ENCODE measurements at places on chromosomes 12 and 14. TPM values are rescaled to one million over a fixed set of nuclear protein-coding genes. Genes with fewer than 3 reads are reported as not detected.

- DNase-seq = no peak
These were observed 6.7 kb upstream of the C12orf50 start for GRCh38 chr12:88035907-88036289.

RFC5 gene
- total RNA-seq = 26.3 TPM

ADAM21 gene
- total RNA-seq = 0.33 TPM

AGAP2 gene
- under 0.01 TPM for total RNA-seq

DNA sequence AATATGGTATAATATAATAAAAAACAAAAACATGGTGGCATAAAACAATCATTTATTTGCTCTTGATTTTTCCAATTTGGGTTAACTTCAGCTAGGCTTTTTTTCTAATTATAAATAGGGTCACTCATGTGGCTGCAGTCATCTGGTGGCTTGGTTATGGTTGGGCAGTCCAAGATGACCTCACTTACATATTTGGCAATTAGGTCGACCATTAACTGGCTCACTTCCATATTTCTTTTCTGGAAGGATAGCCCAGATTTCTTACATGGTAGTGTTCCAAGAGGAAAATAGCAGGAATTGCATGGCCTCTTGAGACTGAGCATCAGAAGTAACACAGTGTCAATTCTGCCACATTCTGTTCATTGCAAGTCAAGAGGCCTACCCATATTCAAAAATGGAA lies 153.4 kb downstream of the FUT8 start:
- no peak for DNase-seq

DNA sequence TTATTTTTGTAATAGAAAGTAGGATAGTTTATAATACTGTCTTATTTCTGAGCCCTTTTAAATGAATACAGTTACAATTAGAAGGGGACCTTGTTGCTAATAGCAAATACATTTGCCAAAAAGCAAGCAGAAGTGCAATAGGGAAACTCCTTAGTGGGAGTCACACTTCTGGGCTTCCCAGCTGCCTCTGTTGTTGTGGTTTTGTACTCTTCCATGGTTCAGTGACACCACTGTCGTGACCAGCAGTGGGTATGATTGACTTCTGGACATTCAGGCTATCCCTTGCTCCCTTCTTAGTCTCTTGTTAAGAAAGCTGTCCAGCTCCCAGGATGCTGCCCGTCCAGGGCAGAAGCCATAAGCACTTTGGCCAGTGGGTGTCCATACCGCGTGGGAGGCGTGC lies 22.6 kb downstream of the TCTN1 start:
- no peak for DNase-seq

- DNase-seq = no peak
These were observed 263.3 kb downstream of the SLC16A7 start for GRCh38 chr12:59859171-59859510.
